ENCODE measurements at places on chromosomes 2 and 18. TPM values are rescaled to one million over a fixed set of nuclear protein-coding genes. Genes with fewer than 3 reads are reported as not detected.

DNA sequence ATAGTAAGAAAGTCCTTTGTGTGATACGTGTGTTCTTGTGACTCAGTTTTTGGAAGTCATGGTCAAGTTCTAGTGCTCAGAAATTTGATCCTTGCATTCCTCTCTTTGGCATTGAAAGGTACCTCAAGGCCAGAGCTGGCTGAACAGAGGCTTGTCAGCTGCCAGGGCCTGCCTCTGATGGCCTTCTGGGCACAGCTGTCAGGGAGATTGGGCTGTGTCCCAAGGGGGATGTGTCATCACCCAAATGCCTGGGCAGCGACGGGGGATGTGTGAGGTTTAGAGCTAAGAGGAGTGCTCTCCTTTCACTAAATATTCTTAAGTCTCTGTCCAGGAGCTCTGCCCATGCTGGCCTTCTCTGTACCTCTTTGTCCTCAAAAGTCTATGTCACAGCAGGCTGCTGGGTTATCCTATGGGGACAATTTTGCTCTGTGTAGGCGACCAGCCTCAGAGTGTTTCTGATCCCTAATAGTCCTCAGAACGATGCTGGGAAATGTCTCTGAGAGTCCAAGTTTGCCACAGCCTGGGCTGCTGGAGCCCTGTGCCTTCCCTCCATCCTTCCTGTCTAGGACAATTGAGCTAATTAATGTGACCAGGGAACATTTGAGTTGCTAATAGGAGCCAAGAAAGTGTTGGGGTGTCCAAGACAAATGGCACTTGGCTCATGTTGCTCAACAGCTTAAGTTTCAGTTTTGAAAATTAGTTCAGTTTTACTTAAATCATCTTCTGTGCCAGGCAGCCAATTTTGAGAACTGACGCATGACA is 115.4 kb upstream of the ZNF521 start:
- peak; percentile 76 for DNase-seq

- DNase-seq, result no peak
Observed at GRCh38 chr2:26649992-26650712, 9.0 kb upstream of the CIB4 start.

DNA sequence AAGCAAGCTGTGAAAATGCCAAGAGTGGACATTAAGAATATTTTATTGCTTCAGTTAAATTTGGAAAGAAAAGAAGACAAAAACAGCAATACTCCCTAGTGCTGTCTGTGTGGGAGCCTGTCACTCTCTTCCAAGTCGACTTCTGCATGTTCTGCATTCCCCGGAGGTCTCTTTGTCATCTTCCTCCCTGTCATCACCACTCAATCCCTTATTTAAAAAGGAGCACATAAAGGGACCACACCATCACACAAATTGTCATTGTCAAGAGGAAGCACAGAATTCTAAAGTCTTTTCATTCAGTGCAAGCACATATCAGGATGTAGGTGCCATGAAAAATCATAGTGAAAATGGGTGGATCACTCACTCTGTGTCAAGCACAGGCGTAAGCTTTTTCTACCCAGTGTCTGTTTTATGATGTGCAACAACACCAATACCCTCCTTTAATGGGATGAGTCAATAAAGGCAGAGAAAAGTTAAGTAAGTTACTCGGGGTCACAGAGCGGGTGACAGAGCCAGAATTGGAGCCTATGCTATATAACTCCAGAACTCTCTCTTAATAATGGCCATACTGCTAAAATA is 222.4 kb upstream of the HNMT start:
- DNase-seq, result no peak

GRCh38 chr18:73462092-73462491 is 594.3 kb upstream of the NETO1 start:
- DNase-seq, result no peak

DNA sequence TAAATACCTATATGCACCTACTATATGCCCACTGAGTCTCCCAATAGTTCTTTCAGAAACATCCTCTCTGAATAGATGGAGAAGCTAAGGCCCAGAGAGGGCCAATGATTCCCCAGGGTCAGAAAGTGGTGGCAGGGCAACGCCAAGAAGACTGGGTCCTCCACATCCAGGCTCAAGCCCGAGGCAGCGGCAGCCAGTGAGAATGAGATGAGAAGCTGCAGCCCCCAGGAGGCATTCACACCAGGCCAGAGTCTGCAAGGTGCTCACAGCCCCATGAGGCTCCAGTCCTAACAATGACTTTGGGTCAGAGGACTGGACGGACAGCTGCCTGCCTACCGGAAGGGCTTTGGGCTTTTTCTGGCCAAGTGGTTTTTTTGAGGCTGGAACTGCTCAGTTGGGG is 3.5 kb downstream of the TEX261 start:
- no peak for DNase-seq

DNA sequence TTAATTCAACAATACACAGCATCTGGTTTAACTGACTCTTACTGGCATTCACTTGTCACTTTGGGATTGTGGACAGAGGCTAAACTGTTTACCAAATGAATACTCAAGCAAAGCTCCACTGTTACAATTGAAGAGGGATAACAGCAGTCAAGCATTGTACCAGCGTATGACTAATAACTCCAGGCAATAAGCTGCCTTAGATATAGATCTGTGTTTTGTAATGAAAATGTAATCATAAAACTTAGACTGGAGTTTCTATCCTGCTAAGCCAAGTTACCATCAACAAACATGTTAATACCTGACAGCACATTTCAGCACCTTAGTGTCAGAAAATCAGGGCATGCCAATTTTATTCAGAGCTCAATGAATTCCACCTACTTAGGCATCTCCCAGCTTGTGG is 889.5 kb downstream of the EPHA4 start:
- DNase-seq, result no peak

NCKAP5 gene
- 6.2 TPM for total RNA-seq

GRCh38 chr2:224268441-224268840 is 133.5 kb downstream of the FAM124B start:
- DNase-seq, result no peak

DNAJC5G gene
- total RNA-seq, result 0.41 TPM

RFTN2 gene
- total RNA-seq, result 8.6 TPM

GRCh38 chr2:65528241-65528574 is 95.8 kb upstream of the SPRED2 start:
- no peak for DNase-seq

DNA sequence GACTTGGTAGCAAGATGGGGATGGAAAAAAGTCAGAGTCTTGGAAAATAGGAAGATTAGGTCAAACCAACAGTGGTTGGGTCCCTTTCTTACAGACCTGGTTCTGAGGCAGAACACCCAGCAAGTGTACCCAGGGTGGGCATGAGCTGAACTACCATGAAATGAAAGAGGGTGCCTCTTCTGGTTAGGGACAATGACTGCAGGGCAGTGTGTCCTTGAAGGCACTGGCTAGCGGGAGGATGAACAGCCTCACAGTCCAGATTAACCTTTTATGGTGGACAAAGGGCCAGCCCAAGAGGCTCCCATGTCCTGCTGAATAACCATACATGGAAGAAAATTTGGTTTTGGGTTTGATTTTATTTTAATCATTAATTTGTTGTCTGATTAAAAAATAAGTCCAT is 61.8 kb upstream of the CCDC85A start:
- no peak for DNase-seq

TTR gene
- total RNA-seq, result 0.34 TPM

LOXHD1 gene
- 0.24 TPM for total RNA-seq
